ENCODE measurements at places on chromosomes 11 and 22. TPM values are rescaled to one million over a fixed set of nuclear protein-coding genes. Genes with fewer than 3 reads are reported as not detected.

The GLYATL2 gene
- total RNA-seq, result 1.7 TPM

- peak overlapping the region; percentile 71 for H3K27ac ChIP-seq
- peaks cover 22% of the 10 kb centered on the region for H3K4me1 ChIP-seq
- no peak overlapping the region for H3K4me3 ChIP-seq
- no peaks in the 10 kb centered on the region for H3K36me3 ChIP-seq
- DNase-seq, result no peak
Observed at GRCh38 chr11:65102142-65103095, 6.4 kb downstream of the VPS51 start.

The ELF5 gene
- total RNA-seq, result 2.7 TPM

DNA sequence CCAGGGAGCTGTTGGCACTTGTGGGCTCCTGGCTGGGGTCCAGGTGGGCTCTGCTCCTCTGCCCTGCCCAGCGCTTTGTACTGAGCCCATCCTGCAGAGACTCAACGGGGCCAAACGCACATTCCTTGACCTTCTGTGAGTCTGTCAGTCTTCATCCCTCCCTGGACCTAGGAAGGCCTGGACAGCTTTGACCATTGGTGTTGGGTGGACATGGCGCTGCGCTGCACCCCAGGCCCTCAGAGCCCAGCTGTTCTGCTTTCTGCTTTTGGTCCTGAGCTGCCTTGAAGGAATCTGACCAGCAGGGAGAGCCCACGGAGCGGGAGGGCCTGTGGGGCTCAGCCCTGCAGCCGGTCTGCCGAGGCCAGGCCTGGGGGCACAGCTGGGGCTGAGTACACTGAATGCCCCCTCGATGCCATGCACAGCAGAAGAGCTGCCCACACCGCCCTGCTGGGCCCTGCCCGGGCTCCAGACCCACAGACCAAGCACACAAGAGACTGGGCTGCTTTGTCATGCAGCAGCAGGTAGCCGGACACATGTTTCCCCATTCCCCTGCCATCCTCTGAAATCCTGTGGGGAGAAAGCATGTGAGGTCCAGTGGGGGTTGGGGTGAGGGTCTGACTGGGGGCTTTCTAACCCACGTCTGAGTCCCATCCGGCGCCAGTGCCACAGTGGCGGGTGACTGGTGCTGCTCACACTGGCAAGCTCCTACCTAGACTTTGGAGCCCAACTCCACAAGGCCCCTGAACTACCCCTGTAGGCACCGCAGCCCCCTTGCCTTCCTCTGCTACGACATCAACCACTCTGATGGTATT, 24.1 kb upstream of the CCDC188 start:
- DNase-seq, result no peak
- no peaks in the 10 kb centered on the region for H3K27me3 ChIP-seq
- H3K4me3 ChIP-seq, result no peak overlapping the region
- H3K36me3 ChIP-seq, result no peaks in the 10 kb centered on the region
- no peak overlapping the region for H3K27ac ChIP-seq

DNA sequence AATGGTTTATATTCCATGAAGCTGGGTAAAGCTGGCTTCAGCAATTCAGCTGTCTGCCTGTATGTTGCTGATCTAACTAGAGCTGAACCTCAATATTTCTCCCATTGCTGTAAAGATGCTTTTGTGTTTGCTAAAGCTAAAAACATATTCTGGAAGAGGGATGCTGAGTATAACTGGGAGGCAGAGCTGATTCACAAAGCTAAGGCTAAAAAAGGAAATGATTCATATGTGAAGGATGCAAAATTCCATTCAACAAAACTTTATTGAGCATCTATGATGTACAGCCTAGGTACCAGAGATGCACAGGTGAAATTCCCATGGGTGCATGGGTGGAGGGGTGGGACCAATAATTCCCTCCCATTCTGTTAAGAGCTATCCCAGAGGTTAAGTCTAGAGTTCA, 193.9 kb downstream of the KIF18A start:
- no peak for DNase-seq
- no peaks in the 10 kb centered on the region for H3K4me1 ChIP-seq
- H3K36me3 ChIP-seq, result no peaks in the 10 kb centered on the region
- no peaks in the 10 kb centered on the region for H3K27me3 ChIP-seq

DNA sequence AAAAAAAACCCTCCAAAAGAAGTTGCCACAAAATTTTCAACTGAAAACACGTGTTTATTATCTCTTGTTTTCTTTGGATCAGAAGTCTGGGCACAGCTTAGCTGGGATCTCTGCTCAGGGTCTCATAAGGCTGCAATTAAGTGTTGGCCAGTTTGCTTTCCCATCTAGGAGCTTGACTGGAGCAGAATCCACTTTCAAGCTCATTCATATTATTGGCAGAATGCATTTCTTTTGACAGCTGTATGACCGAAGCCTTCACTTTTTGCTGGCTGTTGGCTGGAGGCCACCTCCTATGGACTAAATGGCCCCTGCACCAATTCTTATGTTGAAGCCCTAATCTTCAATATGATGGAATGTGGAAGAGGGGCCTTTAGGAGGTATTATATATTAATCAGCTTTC, 139.6 kb downstream of the DDX10 start:
- H3K4me1 ChIP-seq, result no peaks in the 10 kb centered on the region
- DNase-seq, result no peak
- no peak overlapping the region for H3K4me3 ChIP-seq
- H3K27me3 ChIP-seq, result no peaks in the 10 kb centered on the region
- no peak overlapping the region for H3K27ac ChIP-seq

DNA sequence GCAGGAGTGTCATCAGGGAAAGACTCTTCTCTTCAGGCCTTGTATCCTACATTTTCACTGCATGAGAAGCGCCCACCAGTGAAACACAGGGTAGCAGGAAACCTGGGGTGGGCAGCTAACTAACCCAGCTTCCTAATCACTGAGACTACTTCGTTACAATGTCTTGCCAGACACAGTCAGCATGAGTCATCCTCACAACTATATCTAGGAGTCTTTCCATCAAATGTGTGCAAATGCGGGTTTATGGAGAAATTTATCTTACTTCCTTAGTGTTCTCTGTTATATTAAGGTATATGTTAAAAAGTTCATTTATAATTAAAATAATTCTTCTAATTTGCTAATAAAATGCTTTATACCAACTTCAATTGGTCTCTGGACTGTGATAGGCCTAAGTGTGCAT, 79.9 kb upstream of the RAB1B start:
- no peaks in the 10 kb centered on the region for H3K36me3 ChIP-seq
- no peaks in the 10 kb centered on the region for H3K27me3 ChIP-seq
- H3K4me3 ChIP-seq, result no peak overlapping the region
- peak overlapping the region; percentile 64 for H3K27ac ChIP-seq

The PRR33 gene
- total RNA-seq, result 0.17 TPM

DNA sequence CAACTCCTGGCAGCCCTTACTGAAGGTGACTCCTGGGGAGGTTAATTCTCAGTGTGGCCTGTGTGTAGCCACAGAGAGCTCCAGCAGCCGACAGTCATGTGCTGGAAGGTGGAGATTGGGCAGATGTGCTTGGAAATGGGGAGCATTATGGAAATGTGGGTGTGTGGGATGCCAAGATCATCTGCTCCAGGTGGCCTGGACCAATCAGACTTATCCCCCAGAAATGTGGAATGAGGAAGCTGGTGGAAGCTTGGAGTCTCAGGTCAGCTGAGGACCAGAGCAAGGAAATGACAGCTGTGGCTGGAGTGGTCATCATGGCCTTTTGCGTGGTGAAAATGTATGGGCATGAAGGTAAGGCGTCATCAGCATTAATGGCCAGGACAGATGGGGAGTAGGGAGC, 234.0 kb downstream of the MIAT start:
- H3K27me3 ChIP-seq, result no peaks in the 10 kb centered on the region
- no peak overlapping the region for H3K27ac ChIP-seq

- H3K36me3 ChIP-seq, result no peaks in the 10 kb centered on the region
- H3K4me3 ChIP-seq, result no peak overlapping the region
- DNase-seq, result peak; percentile 58
- no peaks in the 10 kb centered on the region for H3K27me3 ChIP-seq
- H3K4me1 ChIP-seq, result no peaks in the 10 kb centered on the region
Observed at GRCh38 chr22:25057013-25057881, 104.7 kb downstream of the KIAA1671 start.

GRCh38 chr11:83037877-83038276, 33.8 kb downstream of the RAB30 start:
- H3K36me3 ChIP-seq, result no peaks in the 10 kb centered on the region
- H3K4me3 ChIP-seq, result no peak overlapping the region
- no peak for DNase-seq
- H3K27me3 ChIP-seq, result no peaks in the 10 kb centered on the region
- peaks cover 3% of the 10 kb centered on the region for H3K4me1 ChIP-seq

- no peaks in the 10 kb centered on the region for H3K36me3 ChIP-seq
- DNase-seq, result no peak
- H3K27me3 ChIP-seq, result no peaks in the 10 kb centered on the region
- peak overlapping the region; percentile 30 for H3K4me3 ChIP-seq
- H3K4me1 ChIP-seq, result no peaks in the 10 kb centered on the region
- H3K27ac ChIP-seq, result peak overlapping the region; percentile 24
Observed at GRCh38 chr11:77191429-77191822, 63.4 kb downstream of the MYO7A start.

DNA sequence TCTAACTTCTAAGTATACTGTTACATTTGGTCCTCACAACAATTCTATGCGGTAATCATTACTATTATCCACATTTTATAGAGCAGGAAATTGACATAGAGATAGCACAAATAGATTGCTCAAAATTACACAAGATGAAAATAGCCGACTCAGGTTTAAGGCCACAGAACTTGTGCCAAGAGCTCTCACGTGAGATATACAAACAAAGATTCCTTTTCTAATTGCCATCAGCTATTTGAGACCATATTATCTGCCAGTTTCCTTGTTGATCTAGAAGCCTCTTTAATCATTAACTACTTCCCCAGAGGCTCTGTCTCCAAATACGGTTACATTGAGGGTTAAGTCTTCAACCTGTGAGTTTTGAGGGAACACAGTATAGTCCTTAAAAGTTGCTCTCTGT, 61.0 kb upstream of the GLYATL1B start:
- DNase-seq, result peak; percentile 87
- H3K27me3 ChIP-seq, result no peaks in the 10 kb centered on the region
- no peak overlapping the region for H3K4me3 ChIP-seq
- H3K4me1 ChIP-seq, result no peaks in the 10 kb centered on the region

DNA sequence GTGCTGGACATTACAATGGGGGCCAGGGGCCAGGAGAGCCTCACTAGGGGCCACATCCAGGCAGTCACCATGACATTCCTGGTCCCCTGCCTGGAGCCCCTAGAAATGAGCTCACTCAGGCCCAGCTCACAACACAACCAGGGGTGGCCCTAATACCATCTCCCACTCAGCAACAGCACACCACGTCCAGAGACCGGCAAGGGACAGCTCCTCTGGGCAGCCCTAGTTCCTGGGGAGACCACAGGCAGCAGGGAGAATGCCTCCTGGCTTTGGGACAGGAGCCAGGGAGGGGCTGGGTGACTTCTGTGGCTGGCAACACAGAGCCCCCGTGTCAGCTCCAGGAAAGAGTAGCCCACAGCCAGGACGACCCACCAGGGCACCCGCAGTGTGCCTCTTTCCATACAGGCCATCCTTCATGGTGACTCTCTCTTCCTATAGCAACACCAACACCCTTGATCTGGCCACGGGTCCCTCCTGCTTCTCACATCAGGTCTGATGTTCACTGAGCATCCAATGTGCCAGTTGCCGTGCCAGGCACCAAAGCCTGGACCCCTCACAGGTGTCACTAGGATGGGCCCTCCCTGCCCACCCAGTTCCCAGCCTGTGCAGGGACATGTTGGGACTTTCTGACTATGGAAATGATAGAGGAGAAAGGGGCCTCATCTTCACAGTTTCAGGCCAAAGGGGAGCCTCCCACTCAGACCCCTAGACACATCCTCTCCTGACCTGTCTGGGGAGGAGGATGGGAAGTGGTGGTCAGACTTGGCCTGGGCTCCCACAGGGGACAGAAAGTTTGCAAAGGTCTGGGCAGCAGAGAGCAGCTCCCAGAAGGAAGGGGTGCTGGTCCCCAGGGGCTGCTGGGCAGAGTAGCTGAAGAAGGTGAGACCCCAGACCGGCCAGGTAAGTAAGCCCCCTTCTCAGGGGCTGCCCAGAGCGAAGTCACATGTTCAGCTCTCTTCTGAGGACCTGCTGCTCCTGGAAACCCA, 43.2 kb downstream of the IGLL5 start:
- H3K4me3 ChIP-seq, result no peak overlapping the region
- H3K36me3 ChIP-seq, result no peaks in the 10 kb centered on the region
- peaks cover 3% of the 10 kb centered on the region for H3K4me1 ChIP-seq
- no peaks in the 10 kb centered on the region for H3K27me3 ChIP-seq
- H3K27ac ChIP-seq, result no peak overlapping the region
- DNase-seq, result no peak

DNA sequence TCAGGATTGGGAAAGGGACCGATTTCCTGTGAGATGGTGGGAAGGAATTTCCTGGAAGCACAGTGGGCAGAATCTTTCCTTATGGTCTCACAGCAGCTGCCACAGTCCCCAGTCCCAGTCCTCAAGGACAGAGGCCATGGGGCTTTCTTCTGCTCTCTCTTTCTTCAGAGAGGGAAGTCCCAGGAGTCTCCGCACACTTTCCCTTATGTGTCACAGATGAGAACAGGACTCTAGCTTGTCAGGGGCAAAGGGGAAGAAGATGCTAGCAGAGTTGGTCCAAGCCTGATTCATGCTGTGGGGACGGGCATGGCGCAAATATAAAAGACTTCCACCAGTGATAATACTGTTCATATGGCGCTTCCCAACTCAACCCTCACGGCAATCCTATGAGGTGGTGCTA, 7.5 kb upstream of the PPFIA1 start:
- no peak overlapping the region for H3K4me3 ChIP-seq
- DNase-seq, result no peak
- no peaks in the 10 kb centered on the region for H3K4me1 ChIP-seq
- H3K36me3 ChIP-seq, result no peaks in the 10 kb centered on the region
- no peaks in the 10 kb centered on the region for H3K27me3 ChIP-seq
- H3K27ac ChIP-seq, result no peak overlapping the region

DNA sequence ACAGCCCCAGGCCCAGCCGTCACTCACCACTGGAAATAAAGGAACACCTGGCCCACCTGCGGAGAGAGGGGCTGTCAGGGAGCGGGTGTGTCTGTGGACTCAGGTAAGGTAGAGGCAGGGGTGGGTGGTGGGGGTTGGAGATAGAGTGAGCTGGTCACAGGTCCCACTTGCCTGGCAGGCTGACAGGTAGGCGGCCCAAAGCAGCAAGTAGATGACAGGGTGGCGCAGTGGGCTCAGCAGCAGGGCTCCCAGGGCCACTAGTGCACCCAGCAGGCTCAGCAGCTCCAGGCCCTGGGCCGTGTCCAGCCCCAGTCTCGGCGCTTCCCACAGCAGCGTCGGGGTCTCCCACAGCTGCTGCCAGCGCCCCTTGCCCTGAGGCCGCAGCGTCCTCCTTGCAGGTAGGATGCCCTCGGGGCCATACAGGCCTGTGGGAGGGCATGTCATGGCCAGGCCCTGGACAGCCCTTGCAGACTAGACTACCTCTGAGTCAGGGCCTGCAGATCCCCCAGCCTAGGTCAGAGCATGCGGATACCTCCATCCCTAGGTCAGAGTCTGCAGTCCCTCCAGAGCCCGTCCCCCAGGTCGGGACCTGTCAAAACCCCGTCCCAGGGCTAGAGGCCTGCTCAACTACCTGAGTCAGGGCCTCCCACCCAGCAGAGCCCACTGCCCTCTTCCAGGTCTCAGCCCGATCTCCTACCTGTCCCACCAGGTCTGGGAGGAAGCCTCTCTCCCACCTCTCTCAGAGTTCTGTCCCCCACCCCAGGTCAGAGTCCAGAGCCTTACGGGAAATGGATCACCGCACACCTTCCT, 686 bp downstream of the LMF2 start:
- peak overlapping the region; percentile 74 for H3K27ac ChIP-seq
- H3K27me3 ChIP-seq, result no peaks in the 10 kb centered on the region
- H3K4me3 ChIP-seq, result peak overlapping the region; percentile 85
- no peak for DNase-seq

GRCh38 chr11:64241491-64242374, 838 bp downstream of the FKBP2 start:
- peak overlapping the region; percentile 96 for H3K27ac ChIP-seq
- peaks cover 29% of the 10 kb centered on the region for H3K4me1 ChIP-seq
- DNase-seq, result no peak

Data from prostate gland (tissue), 2 donors.